Activated CD8-positive, alpha-beta T cell treated with anti-CD3 and anti-CD28 coated beads for 36 hours (primary cell): ENCODE measurements at places on chromosomes 4 and X. TPM values are rescaled to one million over a fixed set of nuclear protein-coding genes. Genes with fewer than 3 reads are reported as not detected.

The STATH gene
- not detected for total RNA-seq

The EREG gene
- not detected for total RNA-seq

The ARHGAP6 gene
- total RNA-seq = not detected

The IDS gene
- 50.6 TPM for total RNA-seq

The SMIM20 gene
- 21.3 TPM for total RNA-seq

The MAGEA8 gene
- not detected for total RNA-seq

The UCP1 gene
- total RNA-seq = not detected

The MGARP gene
- total RNA-seq = 0.32 TPM

The CDX4 gene
- total RNA-seq = not detected

The PF4V1 gene
- not detected for total RNA-seq

The CYBB gene
- 0.25 TPM for total RNA-seq

The MAGEA4 gene
- total RNA-seq = not detected
